ENCODE measurements at places on chromosomes 7 and 10. TPM values are rescaled to one million over a fixed set of nuclear protein-coding genes. Genes with fewer than 3 reads are reported as not detected.

GRCh38 chr7:84100866-84101265 lies 93.7 kb downstream of the SEMA3A start:
- no peak for DNase-seq

DNA sequence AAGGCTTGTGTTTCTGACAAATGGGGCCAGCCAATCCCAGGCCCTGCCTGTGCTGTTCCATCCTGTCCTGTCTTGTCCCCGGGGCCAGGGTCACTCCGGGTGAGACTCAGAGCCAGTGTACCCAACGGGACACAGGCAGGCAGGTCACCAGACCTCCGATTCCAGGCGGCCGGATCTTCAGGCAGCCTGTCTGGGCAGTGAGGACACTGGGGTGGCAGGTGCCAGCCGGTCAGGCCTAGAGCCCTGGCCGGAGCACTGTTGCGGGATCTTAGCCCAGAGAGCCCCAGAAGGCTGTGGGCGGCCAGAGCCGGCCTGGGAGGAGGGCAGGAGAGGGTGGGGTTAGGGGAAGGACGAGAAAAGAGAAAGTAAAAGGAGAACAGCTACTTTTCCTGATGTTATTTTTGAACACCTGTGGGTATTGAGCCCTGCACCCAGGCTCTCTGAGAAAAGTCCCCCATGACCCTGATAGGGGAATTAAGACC lies 134.3 kb upstream of the TNRC18 start:
- DNase-seq: no peak

The STEAP1 gene
- 8.1 TPM for total RNA-seq

The IL15RA gene
- 0.98 TPM for total RNA-seq

The FOXI2 gene
- total RNA-seq: 1.0 TPM

The TMEM213 gene
- total RNA-seq: not detected

The UNCX gene
- total RNA-seq: not detected

Data from H1 (cell line).